A375 (cell line): ENCODE measurements at places on chromosomes 12 and 14. TPM values are rescaled to one million over a fixed set of nuclear protein-coding genes. Genes with fewer than 3 reads are reported as not detected.

The CDC42BPB gene
- 24.4 and 41.4 TPM in 2 replicates for total RNA-seq

The C14orf180 gene
- total RNA-seq, result not detected in 2 replicates

The FANCM gene
- total RNA-seq, result 5.5 and 6.3 TPM in 2 replicates

The PLCZ1 gene
- 0.05 TPM in 1 of 2 replicates, not detected in the other for total RNA-seq

The TBC1D30 gene
- total RNA-seq, result 5.3 and 6.0 TPM in 2 replicates

The PMCH gene
- total RNA-seq, result not detected in 2 replicates

The HCAR1 gene
- total RNA-seq, result 0.11 TPM in 1 of 2 replicates, not detected in the other

The PLBD2 gene
- 8.4 and 15.1 TPM in 2 replicates for total RNA-seq

The FLVCR2 gene
- 0.19 and 0.30 TPM in 2 replicates for total RNA-seq

The E2F7 gene
- 17.8 and 18.1 TPM in 2 replicates for total RNA-seq

The AKAP6 gene
- total RNA-seq, result 0.83 and 3.3 TPM in 2 replicates

The NANOG gene
- not detected in 2 replicates for total RNA-seq

The KTN1 gene
- total RNA-seq, result 101 and 124 TPM in 2 replicates

The ITGA7 gene
- total RNA-seq, result 6.5 and 6.9 TPM in 2 replicates

The FAIM2 gene
- 1.3 and 2.4 TPM in 2 replicates for total RNA-seq

The IPO4 gene
- total RNA-seq, result 129 and 134 TPM in 2 replicates

The NPAS3 gene
- total RNA-seq, result 0.32 and 0.57 TPM in 2 replicates

The FGF23 gene
- total RNA-seq, result not detected in 2 replicates

The SLC39A2 gene
- total RNA-seq, result not detected in 2 replicates
